ENCODE measurements at places on chromosomes 12 and 14.

GRCh38 chr14:69398818-69399210 lies 322 bp downstream of the SLC39A9 start:
- H3K4me1 ChIP-seq: peaks cover 14% of the 10 kb centered on the region
- no peaks in the 10 kb centered on the region for H3K36me3 ChIP-seq
- peak overlapping the region; percentile 95 for H3K4me3 ChIP-seq
- DNase-seq: no peak
- peak overlapping the region; percentile 88 for H3K27ac ChIP-seq
- no peaks in the 10 kb centered on the region for H3K27me3 ChIP-seq

DNA sequence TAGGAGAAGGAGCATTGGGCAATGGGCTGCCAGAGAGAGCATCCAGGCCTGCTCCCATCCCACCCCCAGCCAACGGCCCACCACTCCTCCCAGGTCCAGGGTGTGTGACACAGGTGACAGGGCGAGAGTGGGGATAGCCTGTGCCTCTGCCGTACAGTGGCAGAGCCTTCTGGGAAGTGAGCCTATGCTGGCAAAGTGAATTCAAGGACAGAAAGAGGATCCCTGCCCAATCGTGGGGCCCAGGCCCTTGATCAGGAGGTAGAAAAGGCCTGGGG lies 553 bp upstream of the KRT79 start:
- H3K36me3 ChIP-seq: no peaks in the 10 kb centered on the region
- no peaks in the 10 kb centered on the region for H3K27me3 ChIP-seq
- H3K4me3 ChIP-seq: no peak overlapping the region

DNA sequence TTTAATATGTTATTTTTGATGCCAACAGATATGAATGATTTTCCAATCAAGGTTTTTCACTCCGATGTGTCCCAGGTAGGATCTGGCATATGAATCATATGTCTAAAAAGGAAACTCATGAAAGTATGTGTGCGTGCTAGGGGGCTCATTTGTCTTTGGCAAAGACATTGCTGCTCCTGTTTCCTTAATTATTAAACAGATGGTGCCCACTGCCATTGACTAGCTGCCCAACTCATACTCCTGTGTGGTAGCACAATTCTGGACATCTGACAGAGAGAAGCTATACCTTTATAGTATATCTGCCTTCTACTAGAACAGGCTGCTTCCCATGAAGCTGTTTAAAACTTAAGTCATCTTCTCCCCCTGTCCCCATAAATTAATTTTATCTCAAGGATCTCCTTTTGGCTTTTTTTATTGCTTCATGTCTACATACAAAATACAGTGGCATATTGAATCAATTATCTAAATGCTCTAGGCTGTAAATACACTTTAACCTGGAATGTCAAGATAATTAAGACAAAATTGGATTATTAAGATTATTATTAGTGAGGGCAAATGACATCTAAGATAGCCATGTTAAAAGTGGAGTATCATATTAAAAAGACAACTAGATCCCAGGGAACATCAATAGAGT lies 1.4 kb upstream of the PDE3A start:
- no peaks in the 10 kb centered on the region for H3K27me3 ChIP-seq
- H3K4me3 ChIP-seq: no peak overlapping the region
- no peaks in the 10 kb centered on the region for H3K4me1 ChIP-seq
- DNase-seq: no peak

DNA sequence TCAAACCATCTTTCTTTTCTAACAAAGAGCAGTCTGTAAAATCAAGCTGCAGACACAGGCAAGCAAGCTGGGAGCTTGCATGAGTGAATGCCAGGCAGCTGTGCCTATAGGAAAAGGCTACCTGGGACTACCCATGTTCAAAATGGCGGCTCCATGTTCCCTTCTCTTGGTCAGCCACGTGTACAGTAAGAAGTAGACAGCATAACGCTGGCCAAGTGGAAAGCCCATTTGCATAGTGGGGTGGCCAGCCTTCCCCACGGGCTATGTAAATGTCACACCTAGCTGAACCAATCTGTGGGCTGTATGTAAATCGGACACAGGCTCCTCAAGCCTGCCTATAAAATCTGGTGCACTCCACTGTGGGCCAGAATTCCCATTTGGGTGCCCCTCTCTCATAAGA lies 117.1 kb downstream of the SYT10 start:
- no peak overlapping the region for H3K4me3 ChIP-seq
- DNase-seq: no peak
- no peaks in the 10 kb centered on the region for H3K27me3 ChIP-seq
- no peaks in the 10 kb centered on the region for H3K4me1 ChIP-seq
- H3K27ac ChIP-seq: no peak overlapping the region

DNA sequence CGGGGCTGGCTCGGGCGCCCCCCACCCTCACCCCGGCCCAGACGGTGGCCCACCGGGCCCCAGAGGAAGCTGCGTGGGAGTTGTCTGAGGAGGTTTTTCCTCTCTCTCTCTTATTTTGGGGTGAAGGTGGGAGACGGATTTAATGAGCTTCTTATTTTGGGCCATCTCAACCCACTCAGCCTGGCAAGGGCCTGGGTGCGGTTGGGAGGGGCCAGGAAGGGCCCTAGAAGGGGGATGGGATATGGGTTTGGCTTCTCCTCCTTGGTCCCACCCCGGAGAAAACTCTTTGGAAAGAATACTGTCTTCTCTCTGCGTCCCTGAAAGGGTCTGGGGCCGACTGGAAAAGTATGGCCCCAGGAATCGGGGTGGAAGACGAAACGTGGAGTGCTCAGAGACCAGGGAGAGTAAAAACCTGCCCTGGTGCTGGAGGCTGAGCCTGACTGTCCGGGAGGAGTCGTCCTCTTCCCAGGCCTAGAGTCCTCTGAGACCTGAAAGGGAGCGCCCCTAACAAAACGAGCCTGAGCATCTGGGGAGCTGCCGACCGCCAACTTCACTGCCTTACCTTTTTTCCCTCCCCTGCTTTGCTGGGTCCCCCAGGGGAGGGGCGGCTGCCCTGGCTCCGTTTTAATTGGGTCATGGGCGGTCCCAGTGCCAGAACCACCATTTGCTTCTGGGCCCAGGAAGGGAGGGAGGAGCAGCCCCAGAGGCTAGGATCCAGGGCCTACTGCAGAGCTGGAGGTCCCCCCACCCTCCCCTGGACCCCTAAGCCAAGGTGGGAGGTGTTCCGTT lies 1.6 kb downstream of the MMP14 start:
- H3K27ac ChIP-seq: peak overlapping the region; percentile 100
- peaks cover 21% of the 10 kb centered on the region for H3K4me1 ChIP-seq
- H3K4me3 ChIP-seq: peak overlapping the region; percentile 75
- peak; percentile 86 for DNase-seq
- H3K36me3 ChIP-seq: no peaks in the 10 kb centered on the region

- peaks cover 5% of the 10 kb centered on the region for H3K4me1 ChIP-seq
- no peak overlapping the region for H3K4me3 ChIP-seq
- no peaks in the 10 kb centered on the region for H3K27me3 ChIP-seq
- no peaks in the 10 kb centered on the region for H3K36me3 ChIP-seq
- no peak overlapping the region for H3K27ac ChIP-seq
These were observed 71.9 kb downstream of the FERMT2 start for GRCh38 chr14:52878946-52879345.

GRCh38 chr12:115118177-115118724 lies 434.3 kb upstream of the TBX3 start:
- H3K27ac ChIP-seq: no peak overlapping the region
- no peak overlapping the region for H3K4me3 ChIP-seq
- no peaks in the 10 kb centered on the region for H3K27me3 ChIP-seq
- no peaks in the 10 kb centered on the region for H3K36me3 ChIP-seq
- no peak for DNase-seq
- H3K4me1 ChIP-seq: no peaks in the 10 kb centered on the region

DNA sequence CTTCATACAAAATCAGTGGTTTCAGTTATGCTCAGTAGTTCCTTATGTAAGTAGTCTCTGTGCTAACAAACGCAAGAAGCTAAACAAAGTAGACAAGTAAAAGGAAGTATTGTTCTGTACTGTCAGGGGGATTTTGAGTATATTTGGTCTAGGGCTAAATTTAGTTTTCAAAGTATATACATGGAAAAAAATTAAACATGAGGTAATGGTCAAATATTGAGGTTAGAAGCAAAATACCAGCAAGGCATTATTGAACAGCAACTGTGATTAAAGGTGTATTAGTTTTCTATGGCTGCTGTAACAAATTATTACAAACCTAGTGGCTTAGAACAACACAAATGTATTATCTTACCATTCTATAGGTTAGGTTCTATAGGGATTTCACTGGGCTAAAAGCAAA lies 18.8 kb downstream of the GNG2 start:
- no peaks in the 10 kb centered on the region for H3K4me1 ChIP-seq
- no peaks in the 10 kb centered on the region for H3K36me3 ChIP-seq
- H3K27me3 ChIP-seq: no peaks in the 10 kb centered on the region
- no peak overlapping the region for H3K27ac ChIP-seq
- no peak overlapping the region for H3K4me3 ChIP-seq

- H3K27me3 ChIP-seq: no peaks in the 10 kb centered on the region
- no peaks in the 10 kb centered on the region for H3K4me1 ChIP-seq
- H3K36me3 ChIP-seq: no peaks in the 10 kb centered on the region
- peak overlapping the region; percentile 79 for H3K4me3 ChIP-seq
These were observed 2.0 kb upstream of the ANG start for GRCh38 chr14:20686386-20687143.

DNA sequence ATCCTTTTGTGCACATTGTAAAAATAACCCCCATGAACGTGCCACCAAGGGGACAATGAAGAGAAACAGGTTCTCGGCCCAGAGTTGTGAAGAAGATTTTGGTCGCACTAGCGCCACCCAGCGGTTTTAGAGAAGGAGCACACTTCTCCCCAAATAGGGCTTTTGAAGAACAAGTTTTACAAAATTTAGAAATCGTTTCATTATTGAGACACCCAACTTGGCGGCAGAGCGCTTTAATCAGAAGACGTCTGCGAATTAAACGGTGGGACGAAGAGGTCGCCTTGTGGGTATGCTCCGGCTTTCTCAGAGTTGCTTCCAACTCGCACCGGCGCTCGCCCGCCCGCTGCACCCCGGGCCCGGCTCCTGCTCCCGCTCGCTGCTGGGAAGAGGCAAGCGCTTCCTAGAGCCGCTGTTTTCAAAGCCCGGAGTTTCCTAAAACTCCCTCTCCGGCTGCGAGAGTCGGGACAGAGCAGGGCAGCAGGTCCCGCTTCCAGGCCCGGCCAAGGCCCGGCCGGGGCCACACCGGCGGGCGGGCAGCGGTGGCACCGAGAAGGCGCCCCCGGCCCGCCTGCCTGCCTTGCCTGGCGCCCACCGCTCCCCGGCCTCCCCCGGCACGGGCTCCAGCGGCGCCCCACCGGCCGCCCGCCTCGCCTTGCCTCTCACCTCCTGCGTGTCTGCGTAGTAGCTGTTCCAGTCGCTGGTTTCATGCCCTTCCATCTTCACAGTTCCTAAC lies 645 bp downstream of the FOXA1 start:
- no peak for DNase-seq
- no peaks in the 10 kb centered on the region for H3K36me3 ChIP-seq
- peak overlapping the region; percentile 25 for H3K4me3 ChIP-seq
- no peak overlapping the region for H3K27ac ChIP-seq

DNA sequence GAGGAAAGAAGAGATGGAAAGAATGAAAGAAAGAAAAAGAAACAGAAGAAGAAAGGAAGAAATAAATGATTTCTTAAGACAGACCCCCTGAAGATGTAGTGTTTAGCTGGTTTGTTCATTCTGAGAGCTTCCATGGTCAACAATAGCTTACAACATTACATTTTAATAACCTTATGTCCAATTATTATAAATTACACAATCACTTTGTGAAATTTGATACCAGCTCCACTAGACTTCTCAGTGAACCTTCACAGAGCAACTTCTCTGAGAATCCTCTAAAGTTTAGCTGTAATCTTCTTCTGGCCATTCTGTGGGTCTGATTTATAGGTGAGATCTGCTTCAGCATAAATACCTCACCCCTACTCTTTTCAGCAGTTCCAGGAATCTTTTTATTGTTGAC lies 27.9 kb downstream of the SIX1 start:
- H3K4me3 ChIP-seq: no peak overlapping the region
- H3K27me3 ChIP-seq: no peaks in the 10 kb centered on the region
- no peak overlapping the region for H3K27ac ChIP-seq
- no peaks in the 10 kb centered on the region for H3K36me3 ChIP-seq

- no peak overlapping the region for H3K4me3 ChIP-seq
- peaks cover 3% of the 10 kb centered on the region for H3K4me1 ChIP-seq
- peak overlapping the region; percentile 93 for H3K27ac ChIP-seq
- H3K27me3 ChIP-seq: no peaks in the 10 kb centered on the region
These were observed 184.3 kb downstream of the ZFP36L1 start for GRCh38 chr14:68608574-68608962.

DNA sequence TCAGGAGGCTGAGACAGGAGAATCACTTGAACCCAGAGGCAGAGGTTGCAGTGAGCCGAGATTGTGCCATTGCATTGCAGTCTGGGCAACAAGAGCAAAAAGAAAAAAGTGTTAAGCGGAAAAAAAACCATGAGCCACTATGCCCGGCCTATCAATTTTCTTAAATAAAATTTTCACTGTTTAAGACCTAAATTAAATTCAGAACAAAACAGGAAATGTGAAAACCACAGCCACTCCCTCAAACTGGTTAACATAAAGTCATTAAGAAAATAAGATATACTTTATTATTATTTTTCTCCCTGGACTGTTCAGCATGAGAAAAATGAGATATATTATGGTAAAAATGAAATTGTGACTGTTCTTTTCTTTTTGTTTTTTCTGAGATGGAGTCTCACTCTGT lies 44.6 kb upstream of the GCH1 start:
- H3K36me3 ChIP-seq: no peaks in the 10 kb centered on the region
- no peaks in the 10 kb centered on the region for H3K4me1 ChIP-seq
- H3K4me3 ChIP-seq: no peak overlapping the region
- H3K27ac ChIP-seq: no peak overlapping the region
- DNase-seq: no peak

DNA sequence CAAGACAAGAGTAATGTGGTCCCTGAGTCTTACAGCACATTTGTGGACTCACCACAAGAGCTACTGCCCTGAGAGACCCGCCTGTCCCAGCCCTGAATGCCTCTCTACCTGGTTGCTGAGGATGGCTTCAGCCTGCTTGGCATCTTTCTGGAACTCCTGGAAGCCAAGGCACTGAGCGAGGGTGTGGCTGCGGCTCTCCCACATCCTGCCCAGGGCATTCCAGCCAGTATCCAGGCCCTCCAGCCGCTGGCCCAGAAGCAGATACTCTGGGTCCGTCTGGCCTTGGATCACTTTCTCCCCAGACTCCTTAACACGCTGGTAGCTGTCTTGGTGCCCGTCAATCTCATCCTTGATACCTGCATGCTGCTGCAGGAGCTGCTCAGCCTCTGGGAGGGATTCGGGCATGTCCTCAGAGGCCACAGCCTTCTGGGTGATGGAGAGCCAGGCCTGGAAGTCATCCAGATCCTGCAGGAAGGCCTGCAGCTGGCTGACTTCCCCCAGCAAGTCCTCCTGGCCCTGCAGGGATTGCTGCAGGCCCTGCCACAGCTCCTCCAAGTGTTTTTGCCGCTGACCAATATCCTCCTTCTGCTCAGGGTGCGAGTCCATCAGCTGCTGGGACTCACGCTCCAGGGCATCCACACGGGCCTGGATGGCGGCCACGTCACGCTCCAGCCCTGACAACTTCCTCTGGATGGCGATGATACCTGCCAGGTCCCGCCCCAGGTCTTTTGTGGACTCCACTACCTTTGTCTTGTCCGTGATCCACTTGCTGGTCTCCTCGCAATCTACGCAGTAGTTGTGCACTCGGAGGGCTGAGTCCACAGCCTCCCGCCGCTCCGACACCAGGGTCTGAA lies 82.3 kb downstream of the PLEKHG3 start:
- H3K27me3 ChIP-seq: no peaks in the 10 kb centered on the region
- no peak overlapping the region for H3K4me3 ChIP-seq
- H3K36me3 ChIP-seq: no peaks in the 10 kb centered on the region
- DNase-seq: no peak
- no peaks in the 10 kb centered on the region for H3K4me1 ChIP-seq

- no peak overlapping the region for H3K4me3 ChIP-seq
- no peaks in the 10 kb centered on the region for H3K4me1 ChIP-seq
- H3K27ac ChIP-seq: no peak overlapping the region
- DNase-seq: no peak
- H3K27me3 ChIP-seq: no peaks in the 10 kb centered on the region
- H3K36me3 ChIP-seq: no peaks in the 10 kb centered on the region
These were observed 23.1 kb downstream of the MGAT4C start for GRCh38 chr12:86233126-86233525.
